ENCODE measurements at places on chromosomes 12 and 14. TPM values are rescaled to one million over a fixed set of nuclear protein-coding genes. Genes with fewer than 3 reads are reported as not detected.
A peak's percentile ranks its signal among the peaks of the same experiment; 100 is the strongest.

The BBOF1 gene
- 1.3 TPM for total RNA-seq

DNA sequence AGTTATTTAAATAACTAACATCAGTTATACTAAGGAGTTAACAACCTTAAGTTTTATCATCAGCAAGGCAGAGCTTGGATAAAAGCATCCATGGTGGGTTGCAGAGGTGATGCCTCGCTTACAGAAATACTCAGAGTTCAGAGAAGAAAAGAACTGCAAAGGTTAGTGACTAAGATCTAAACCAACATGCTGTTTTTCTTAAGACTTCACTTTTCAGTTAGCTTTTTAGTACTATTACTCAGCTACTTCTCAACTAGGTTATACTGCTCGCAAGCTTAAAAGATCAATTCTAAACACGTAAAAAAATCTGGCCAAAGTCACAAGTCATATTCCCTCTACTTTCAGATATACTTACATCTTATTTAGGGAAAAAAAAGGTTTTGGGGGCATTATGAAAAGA is 2.8 kb downstream of the PPP1CC start:
- no peak for DNase-seq

The CD4 gene
- not detected for total RNA-seq

- DNase-seq: no peak
Measured at GRCh38 chr14:29944091-29944490, 16.4 kb upstream of the PRKD1 start.

DNA sequence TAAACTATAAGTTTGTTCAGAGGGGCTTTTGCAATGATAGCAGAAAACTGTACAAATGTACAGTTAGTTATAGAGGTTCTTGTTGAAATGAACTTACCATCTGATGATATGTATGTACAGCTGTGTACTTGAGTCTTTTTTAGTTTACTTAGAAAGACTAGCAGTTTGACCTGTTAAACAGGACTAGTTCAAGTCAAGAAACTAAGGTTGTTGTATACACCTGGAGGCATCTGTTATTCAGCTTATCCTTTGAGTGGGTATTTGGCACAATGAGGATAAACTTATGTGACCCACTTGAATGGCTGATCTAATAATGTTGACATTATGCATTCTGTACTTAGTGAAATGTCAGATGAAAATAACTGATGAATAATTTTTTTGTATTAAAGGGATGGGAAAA is 13.4 kb downstream of the MTERF2 start:
- DNase-seq: no peak

GRCh38 chr12:69639400-69640016 is 28.8 kb upstream of the LRRC10 start:
- DNase-seq: peak; percentile 83

- DNase-seq: peak; percentile 71
Measured at GRCh38 chr12:110860833-110861296, 14.1 kb downstream of the CCDC63 start.

The NPFF gene
- not detected for total RNA-seq

DNA sequence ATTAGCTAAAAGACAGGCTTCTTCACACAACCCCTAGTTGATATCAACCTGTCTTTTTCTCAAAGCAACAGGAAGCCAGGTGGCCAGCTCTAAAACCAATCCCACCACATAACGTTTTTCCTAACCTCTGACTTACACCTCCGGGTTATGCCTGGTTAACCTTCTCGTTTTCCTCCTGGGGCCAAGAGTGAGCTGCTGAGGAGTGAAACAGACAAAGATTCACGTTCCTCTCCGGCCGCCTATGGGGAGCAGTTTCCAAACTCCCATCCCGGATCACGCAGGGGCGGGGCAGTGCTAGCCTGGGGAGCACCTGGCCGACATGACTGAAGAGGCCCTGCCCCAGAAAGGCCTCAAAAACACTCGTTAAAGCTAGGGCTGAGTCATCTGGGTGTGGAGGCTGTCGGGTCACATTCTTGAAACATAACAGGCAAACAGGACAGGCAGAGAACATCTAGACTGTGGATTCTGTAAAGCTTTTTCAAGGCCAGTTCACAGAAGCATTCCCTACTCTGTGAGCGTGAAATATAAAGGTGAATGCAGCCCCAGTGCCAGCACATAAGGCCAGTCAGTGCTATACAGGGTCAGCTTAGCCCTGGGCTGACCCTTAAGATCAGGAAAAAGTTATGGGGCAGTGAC is 25.9 kb upstream of the LGALS3 start:
- DNase-seq: peak; percentile 91

DNA sequence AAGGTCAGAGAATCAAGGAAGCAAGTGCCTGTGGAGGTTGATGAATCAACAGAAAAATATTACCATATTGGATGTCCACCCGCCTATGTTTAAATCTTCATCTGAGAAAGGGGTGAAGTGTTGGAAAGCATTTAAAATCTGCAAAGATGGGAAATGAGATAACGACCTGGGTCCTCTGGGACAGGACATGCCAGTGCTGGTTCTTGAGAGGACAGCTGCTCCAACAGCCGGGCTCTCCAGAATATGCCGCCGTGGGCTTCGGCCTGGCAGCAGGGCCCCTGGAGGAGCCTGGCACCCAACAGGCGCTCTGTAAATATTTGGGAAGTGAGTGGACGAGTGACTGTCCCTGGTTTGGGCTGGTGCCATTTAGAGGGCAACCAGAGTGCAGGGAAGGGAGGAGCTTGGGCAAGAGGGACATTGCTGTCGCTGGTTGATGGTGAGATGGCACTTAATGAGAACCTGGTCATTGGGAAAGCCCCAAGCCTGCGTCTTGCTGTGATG is 129.9 kb downstream of the KCNA5 start:
- DNase-seq: no peak

The RERG gene
- total RNA-seq: under 0.01 TPM

DNA sequence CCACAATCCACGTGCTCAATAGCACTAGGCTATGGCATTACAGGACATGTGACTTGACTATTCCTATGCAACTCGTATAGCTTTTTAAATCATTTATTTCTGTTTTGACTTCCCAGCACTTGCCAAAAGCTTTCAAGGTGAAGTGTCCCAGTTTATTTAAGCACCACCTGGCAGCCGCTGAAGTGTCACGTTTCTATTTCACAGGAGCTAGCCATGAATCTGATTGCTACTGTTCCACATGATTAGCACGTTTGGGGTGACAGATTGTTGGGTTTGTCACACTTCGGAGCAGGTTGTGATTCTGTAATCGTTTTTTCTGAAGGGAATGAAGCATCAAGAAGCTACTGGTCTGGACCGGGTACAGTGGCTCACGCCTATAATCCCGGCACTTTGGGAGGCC is 39.9 kb upstream of the BICDL1 start:
- DNase-seq: no peak

GRCh38 chr12:53805067-53805466 is 53.3 kb upstream of the CISTR start:
- no peak for DNase-seq

GRCh38 chr14:68663385-68664076 is 129.3 kb downstream of the ZFP36L1 start:
- DNase-seq: no peak

The FOXG1 gene
- not detected for total RNA-seq

The KCNMB4 gene
- total RNA-seq: 0.34 TPM

- DNase-seq: no peak
Measured at GRCh38 chr12:103688376-103689063, 101.4 kb downstream of the STAB2 start.

DNA sequence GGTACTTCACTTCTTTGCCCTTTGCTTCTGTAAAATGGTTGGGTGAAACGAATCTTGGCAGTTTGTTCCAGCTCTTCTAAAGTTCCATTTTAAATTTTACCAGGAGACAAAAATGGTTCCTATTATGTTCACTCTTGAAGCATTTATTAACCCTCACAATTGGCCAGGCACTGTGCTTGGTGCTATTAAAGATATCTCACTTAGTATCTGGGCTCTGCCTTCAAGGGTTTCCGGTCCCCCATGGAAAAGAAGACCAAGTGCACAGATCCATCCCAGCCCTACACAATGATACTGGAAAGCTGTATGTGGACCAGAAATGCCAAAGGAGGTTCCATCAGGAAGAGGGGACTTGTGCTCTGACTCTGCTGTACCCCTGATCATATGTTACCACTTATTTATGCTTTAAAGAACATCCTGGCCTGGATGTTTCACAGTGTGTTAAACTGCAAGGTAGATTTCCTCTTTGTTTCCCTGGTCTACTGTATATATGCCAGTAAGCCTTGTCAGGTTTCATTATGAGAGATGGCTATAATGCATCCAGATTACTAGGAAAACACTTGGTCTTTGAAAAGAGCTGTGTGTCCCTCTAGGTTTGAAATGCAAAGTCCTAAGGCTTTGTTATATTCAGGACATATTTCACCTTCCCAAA is 154.8 kb downstream of the PRKCH start:
- no peak for DNase-seq

The LTBP2 gene
- total RNA-seq: 89.2 TPM

GRCh38 chr12:18751866-18752265 is 13.9 kb downstream of the CAPZA3 start:
- DNase-seq: no peak

The CEBPE gene
- not detected for total RNA-seq

GRCh38 chr12:26469421-26470180 is 274.2 kb downstream of the SSPN start:
- no peak for DNase-seq

DNA sequence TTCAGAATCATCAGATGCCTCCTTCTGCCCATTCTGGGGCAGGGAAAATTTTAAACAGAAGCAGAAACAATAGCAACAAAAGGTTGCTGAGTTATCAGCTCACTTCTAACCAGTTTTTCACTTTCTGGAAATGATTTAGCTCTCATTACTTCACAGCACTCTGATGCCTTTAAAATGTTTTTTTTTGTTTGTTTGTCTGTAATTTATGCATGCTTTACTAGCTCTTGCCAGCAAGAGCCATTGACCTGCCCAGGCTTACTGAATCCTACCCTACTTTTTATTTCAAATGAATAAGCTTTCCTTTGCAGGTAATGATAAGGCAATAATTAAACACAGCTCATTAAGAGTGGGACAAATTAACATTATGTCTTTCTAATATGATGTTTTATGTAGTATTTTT is 466.1 kb upstream of the NOVA1 start:
- DNase-seq: no peak

The C1R gene
- 2.0 TPM for total RNA-seq

GRCh38 chr12:44385964-44386363 is 490.2 kb downstream of the NELL2 start:
- no peak for DNase-seq

- peak; percentile 42 for DNase-seq
Measured at GRCh38 chr12:5694759-5695409, 250.2 kb downstream of the ANO2 start.

- no peak for DNase-seq
Measured at GRCh38 chr12:53122961-53123468, 19.7 kb downstream of the SOAT2 start.

The CLEC6A gene
- not detected for total RNA-seq

The SVOP gene
- not detected for total RNA-seq

The MYF5 gene
- total RNA-seq: not detected

The SAMD4A gene
- 57.2 TPM for total RNA-seq

The PTPRR gene
- not detected for total RNA-seq

DNA sequence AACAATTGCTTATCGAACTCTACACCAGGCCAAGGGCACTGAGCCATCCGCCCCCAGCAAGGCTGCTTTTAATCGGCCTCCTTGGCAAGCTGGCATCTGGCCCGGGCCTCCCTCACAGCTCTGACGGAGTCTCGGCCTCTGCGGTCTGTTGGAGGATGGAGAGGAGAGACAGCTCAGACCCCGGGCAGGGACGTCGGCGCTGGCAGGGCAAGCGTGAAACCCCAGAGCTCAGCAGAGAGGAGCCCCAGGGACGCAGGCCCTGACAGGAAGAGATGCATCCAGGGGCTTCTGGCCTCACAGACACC is 17.5 kb downstream of the CAMKK2 start:
- peak; percentile 92 for DNase-seq

GRCh38 chr12:17079251-17079909 is 473.4 kb upstream of the LMO3 start:
- no peak for DNase-seq

The CHFR gene
- 50.5 TPM for total RNA-seq

The NRDE2 gene
- total RNA-seq: 13.3 TPM

The SYT1 gene
- total RNA-seq: 9.7 TPM

- no peak for DNase-seq
Measured at GRCh38 chr14:106058342-106058741, 532.0 kb downstream of the TMEM121 start.
